ENCODE measurements at places on chromosomes 12 and 14. TPM values are rescaled to one million over a fixed set of nuclear protein-coding genes. Genes with fewer than 3 reads are reported as not detected.

The SYT1 gene
- total RNA-seq, result 15.3 TPM

The CSRP2 gene
- total RNA-seq, result 81.8 TPM

GRCh38 chr12:56234746-56235436 lies 5.0 kb downstream of the SLC39A5 start:
- no peak for DNase-seq

The NRL gene
- 2.0 TPM for total RNA-seq

GRCh38 chr14:75905147-75905904 lies 76.5 kb downstream of the TGFB3 start:
- DNase-seq, result no peak

GRCh38 chr14:70822530-70823185 lies 13.3 kb upstream of the MAP3K9 start:
- peak; percentile 53 for DNase-seq

All from mesothelial cell of epicardium (in vitro differentiated cells).